ENCODE measurements at places on chromosomes 4 and X.

DNA sequence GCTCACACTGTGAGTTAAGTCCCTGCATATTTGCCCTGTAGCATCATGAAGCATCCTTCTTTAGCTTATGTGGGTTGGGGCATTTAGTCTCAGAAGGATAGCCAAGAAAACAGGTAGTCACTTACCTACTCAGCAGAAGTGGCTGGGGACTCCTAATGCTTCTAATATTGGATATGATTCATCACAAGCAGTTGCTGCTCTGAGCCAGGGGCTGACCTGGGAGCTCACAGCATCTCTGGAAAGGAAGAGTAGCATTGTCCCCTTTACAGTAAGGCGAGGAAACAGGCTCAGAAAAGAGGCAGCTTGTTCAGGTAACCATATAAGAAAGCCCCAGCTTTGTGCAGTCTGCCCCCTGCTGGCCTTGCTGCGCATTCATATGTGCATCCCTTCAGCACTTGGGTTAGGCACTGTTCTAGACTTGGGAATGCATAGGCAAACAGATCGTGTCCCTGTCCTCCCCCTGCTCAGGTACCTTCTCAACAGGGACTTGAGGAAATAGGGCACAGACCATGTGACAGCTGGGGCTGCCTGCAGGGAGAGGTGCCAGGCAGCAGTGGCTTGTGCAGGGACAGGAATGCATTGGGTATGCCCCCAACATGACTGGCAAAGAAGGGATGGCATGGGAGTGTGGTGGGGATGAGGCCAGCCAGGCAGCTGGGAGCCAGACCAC lies 35.7 kb upstream of the TBC1D14 start:
- peak; percentile 76 for DNase-seq

GRCh38 chrX:24343719-24344118 lies 16.7 kb upstream of the SUPT20HL1 start:
- peak; percentile 38 for DNase-seq

DNA sequence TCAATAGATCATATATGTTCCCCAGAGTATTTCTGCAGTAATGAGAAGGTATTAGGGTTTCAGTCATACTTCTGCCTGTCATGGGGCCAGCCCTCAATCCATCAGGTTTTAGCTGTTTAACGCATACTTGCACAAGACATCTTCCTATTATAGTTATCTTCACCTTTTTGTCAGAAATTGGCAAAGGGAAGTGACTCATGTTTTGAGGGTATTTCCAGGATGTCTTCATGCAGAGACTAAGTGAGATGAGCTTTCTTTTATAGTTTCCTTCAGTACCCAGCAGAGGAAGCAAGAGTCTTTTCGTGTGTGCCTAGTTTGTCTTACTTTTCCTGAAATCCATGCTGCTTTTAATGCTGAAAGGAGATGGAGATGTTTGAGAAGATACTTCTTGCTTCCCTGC lies 9.5 kb downstream of the CSTF2 start:
- DNase-seq = peak; percentile 14

DNA sequence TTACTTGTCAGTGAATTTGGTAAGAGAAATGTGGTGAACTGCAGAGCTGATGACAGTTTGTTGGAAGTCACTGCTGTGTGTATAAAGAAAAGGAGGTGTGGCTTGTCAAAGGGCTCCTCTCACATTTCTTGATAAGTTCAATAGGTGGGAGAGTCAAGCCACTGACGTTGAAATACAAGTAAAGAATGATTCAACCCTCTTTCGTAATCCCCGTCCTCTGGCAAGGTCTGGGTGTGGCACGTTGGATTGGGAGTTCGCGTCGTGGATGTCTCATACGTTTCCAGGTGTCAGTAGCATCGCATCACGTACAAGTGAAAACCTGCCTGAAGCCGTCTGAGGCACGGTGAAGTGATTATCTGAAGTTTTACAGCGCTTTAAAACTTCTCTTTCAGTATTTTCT lies 76.4 kb downstream of the EGF start:
- DNase-seq = peak; percentile 22

GRCh38 chr4:100823993-100824323 lies 306.1 kb upstream of the EMCN start:
- DNase-seq = no peak

DNA sequence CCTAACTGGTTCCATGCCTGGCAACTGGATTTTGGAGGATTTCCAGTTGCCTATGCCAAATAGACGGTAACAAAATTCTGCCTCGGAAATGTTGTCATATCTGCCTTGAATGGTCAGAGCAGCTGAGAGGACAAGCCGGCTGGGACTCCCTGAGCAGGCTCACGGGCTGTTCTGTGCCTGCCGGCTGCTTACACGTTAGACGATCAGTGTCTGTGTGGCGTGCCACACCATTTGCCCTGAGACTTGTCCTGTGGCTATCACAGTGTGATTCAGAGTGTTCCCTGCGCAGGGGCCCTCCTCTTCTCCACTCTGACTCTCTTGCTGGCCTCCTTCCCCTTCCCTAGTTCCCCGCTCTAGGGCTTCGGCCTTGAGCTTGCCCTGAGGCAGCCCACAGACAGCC lies 42.4 kb downstream of the RAI2 start:
- DNase-seq = no peak

- no peak for DNase-seq
These were observed 153.0 kb upstream of the TENM3 start for GRCh38 chr4:182090186-182090585.

DNA sequence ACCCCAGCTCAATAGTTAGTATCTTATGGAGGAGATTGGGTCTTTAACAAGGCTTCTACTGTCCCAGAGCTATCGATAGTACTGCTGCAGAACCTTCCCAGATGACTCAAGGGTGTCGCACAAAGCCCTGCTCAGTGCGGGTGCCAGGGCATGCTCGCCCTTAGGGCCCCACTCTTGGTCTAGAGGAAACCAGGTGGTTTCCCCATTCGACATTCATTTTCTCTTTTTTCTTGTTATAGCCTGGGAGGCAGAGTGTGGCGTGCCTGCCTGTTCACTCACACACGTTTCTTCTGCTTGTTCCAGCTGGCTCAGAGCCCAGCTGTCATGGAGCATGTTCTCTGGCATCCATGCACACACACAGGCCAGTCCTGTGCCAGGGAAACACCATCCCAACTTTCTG lies 144.5 kb downstream of the SMIM20 start:
- peak; percentile 11 for DNase-seq

- DNase-seq = no peak
These were observed 74.4 kb upstream of the DDX3X start for GRCh38 chrX:41259516-41259915.

GRCh38 chrX:13469963-13470684 lies 99.3 kb upstream of the EGFL6 start:
- peak; percentile 45 for DNase-seq

- no peak for DNase-seq
These were observed 211.0 kb downstream of the ANKRD50 start for GRCh38 chr4:124501576-124501975.

DNA sequence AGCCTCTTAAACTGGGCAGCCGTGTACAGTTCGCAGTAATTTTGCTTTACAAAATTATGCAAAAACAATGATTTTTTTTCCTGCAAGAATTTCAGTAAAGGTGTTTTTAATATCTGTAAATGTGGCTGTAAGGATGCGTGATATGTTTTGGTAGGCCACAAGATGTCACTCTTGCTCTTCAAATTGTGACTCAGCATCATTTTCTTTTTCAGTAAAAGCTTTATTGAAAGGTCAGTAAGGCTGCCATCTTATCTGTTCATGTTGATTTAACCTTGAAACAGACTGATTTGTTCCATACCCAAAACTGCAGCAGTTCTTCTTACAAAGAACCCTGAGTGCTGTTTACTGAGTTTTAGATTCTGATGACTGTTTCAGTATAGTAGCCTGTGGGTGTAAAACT lies 39.9 kb downstream of the TXLNG start:
- DNase-seq = peak; percentile 63

GRCh38 chr4:156501962-156502361 lies 469.6 kb downstream of the PDGFC start:
- no peak for DNase-seq

GRCh38 chr4:107893171-107894137 lies 37.9 kb upstream of the CYP2U1 start:
- peak; percentile 63 for DNase-seq

- DNase-seq = peak; percentile 75
These were observed 339.7 kb upstream of the PCDH7 start for GRCh38 chr4:30380404-30380998.

DNA sequence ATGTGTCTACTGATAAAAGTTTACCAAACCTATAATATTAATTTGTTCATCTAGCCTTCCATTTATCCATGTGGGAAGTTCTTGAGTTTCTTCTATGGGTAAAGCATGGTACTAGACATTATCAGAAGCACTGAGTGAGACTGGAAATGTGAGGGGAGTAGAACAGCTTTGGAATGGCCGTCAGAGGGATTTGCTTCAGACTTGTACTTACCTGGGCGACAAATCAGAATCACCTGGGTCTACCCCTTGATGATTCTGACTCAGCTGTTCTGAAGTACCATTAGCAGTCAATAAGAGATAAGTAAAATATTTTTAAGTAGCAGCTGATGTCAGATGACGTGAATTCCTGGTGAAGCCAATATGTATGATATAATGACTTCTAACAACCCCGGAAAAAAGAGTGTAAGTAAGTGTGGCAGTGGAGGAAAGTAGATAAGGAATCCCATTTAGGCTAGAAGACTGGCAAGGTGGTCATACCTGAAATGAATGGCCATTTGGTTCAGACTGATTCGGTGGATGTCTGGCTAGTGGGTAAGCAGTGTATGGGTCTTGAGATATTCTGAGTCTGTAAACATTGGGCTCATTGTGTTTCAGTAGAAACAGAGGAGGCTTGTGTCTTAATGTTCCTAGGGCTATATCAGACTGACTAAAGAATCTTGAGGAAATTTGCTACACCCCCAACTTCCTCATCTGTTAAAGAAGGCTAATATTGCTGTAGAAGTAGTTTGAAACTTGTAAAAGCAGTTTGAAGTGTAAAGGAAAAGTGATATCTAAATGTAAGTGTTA lies 409.2 kb downstream of the NKX6-1 start:
- no peak for DNase-seq

DNA sequence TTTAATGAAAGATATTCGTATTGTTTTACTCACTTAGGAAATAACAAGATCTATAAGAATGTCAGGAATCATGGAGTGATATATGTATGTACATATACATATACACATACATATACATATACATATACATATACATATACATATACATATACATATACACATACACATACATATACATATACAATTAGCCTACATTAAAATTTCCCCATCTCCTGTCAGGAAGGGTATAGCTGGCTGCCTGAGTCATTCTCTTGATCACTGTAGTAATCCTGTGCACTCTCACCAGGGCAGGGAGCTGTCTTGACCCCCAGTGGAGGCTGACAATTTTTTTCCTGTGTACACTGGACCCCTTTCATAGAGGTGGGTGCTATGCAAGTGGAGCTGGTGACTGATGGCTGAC lies 23.3 kb upstream of the MAGEA11 start:
- DNase-seq = no peak

DNA sequence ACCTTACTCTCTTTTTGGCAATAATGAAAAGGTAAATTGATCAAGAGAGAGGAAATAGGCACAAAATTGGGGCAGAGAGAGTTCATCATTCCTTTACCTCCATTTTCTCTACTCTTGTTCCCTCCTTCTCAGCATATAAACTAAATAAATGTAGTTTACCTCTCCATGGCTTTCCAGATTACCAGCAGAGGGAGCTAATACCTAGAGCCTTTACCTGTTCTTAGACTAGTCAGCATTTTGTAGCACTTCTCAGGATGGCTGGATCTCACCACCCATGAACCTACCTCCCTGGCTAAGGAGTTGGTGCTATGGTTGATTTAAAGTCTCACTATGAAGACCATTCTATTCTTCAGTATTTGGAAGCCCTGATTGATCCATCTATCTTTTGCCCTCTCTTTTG lies 15.7 kb downstream of the OFD1 start:
- DNase-seq = peak; percentile 67

DNA sequence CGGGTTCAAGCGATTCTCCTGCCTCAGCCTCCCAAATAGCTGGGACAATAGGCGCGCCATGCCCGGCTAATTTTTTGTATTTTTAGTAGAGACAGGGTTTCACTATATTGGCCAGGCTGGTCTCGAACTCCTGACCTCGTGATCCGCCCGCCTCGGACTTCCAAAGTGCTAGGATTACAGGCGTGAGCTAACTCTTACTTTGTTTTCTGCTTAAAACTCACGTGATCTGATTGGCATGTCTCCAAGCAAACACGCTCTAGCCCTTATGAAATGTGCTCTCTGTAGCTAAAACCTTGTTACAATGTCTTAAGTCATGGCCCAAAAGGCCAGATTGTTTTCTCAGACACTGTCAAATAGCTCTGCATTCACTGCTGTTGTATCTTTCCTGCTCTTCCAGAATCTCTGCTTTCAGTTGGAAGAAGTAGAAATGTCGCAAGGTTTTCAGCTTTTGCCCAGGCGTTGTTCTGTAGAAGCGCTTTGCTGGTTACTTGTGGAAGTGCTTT lies 39.7 kb upstream of the OGT start:
- DNase-seq = peak; percentile 38

- no peak for DNase-seq
These were observed 423 bp downstream of the CRMP1 start for GRCh38 chr4:5892323-5893003.

GRCh38 chrX:150119323-150119722 lies 181.0 kb upstream of the EOLA2 start:
- DNase-seq = no peak

Data from cardiac fibroblast (primary cell).